ENCODE measurements at places on chromosomes 3 and 15. TPM values are rescaled to one million over a fixed set of nuclear protein-coding genes. Genes with fewer than 3 reads are reported as not detected.

Gene HRG
- total RNA-seq: not detected

Gene SERINC4
- total RNA-seq: not detected

Gene C15orf62
- total RNA-seq: 0.31 TPM

Gene PPP1R14D
- not detected for total RNA-seq

Gene NUP210
- total RNA-seq: 19.4 TPM

Measured in parietal lobe (tissue), 2 donors.